Forelimb muscle (tissue), 1 donor: ENCODE measurements at places on chromosomes 5 and 9. TPM values are rescaled to one million over a fixed set of nuclear protein-coding genes. Genes with fewer than 3 reads are reported as not detected.
A peak's percentile ranks its signal among the peaks of the same experiment; 100 is the strongest.

GRCh38 chr5:59506285-59506877 lies 387.1 kb downstream of the PDE4D start:
- DNase-seq: no peak

SEMA4D gene
- 21.1 TPM for polyA plus RNA-seq

GRCh38 chr5:44983006-44983405 lies 174.3 kb downstream of the MRPS30 start:
- DNase-seq: no peak

- no peak for DNase-seq
Observed at GRCh38 chr5:105554568-105555169, 1992.1 kb upstream of the NUDT12 start.

- DNase-seq: no peak
Observed at GRCh38 chr5:134538296-134538695, 12.8 kb downstream of the JADE2 start.

GRCh38 chr5:10233011-10233410 lies 16.7 kb downstream of the ATPSCKMT start:
- no peak for DNase-seq

DNA sequence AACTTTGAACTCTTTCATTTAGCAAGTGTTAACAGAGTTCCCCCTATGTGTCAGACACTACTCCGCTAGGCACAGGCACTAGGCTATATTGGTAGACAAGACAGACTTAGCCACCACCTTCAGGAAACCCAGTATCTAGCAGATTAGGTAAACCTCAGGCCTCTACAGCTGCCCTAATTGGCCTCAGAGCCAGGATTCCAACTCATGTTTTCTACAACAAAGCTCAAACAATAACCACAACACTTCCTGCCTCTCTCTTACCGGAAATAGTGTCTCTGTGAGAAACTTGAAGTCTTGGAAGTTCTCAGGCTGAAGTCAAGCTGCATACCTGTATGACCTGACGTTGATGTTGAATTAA lies 116.6 kb upstream of the SLC44A1 start:
- no peak for DNase-seq

DNA sequence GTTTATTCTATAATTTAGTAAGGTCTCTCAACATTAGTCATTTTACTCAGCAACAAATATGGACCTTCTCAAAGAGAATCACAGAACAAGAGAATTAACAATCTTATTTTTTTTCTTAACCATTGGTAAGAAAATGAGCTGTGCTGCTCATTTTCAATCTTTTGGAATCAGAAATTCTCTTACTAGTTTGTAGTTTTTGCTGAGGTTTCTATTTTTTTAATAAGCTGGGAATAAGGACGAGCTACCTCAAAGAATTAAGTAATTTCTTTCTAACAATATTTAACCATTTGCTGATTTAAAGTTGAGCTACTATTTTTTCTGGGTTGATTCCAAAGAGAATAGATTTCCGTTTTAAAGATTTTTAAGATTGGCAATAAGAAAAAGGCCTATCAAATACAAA lies 44.2 kb downstream of the PLGRKT start:
- DNase-seq: no peak

GRCh38 chr5:81006947-81007636 lies 46.9 kb downstream of the RASGRF2 start:
- DNase-seq: no peak

GRCh38 chr9:94173632-94174031 lies 85.5 kb upstream of the ZNF169 start:
- no peak for DNase-seq

- DNase-seq: no peak
Observed at GRCh38 chr5:132458651-132459030, 31.9 kb downstream of the IRF1 start.

DNA sequence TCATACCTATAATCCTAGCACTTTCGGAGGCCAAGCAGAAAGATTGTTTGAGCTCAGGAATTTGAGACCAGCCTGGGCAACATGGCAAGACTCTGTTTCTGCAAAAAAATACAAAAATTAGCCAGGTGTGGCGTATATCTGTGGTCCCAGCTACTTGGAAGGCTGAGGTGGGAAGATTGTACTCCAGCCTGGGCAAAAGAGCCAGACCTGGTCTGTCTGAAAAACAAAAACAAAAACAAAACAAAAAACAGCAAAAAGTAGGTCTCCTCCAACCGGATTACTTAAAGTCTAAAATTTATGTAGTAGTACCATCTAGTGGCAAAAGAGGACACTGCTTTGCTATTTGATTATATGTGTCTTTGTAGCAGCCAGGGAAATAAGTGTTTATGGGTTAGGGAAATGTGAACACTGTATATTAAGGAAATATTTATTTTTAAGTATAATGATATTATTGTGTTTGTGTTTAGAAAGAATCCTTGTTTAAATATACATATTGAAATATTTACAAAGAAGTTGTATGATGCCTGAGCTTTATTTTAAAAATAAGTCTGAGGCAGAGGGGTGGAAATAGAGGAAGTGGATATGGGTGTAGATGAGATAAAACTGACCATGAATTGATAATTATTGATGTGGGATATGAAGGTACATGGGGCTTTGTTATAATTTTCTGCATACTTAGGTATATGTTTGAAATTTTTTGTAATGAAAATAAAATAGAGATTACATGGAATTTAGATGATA lies 20.0 kb downstream of the APC start:
- peak; percentile 58 for DNase-seq

GRCh38 chr9:96420468-96421219 lies 2.5 kb upstream of the ZNF367 start:
- DNase-seq: no peak

GRCh38 chr9:6417186-6417585 lies 4.2 kb downstream of the UHRF2 start:
- DNase-seq: no peak

TRIM23 gene
- 19.2 TPM for polyA plus RNA-seq

NRG2 gene
- polyA plus RNA-seq: 1.5 TPM

- DNase-seq: no peak
Observed at GRCh38 chr5:90962481-90962880, 403.9 kb downstream of the ADGRV1 start.

GRCh38 chr9:70772601-70773000 lies 348.8 kb downstream of the TRPM3 start:
- no peak for DNase-seq

BNC2 gene
- 4.6 TPM for polyA plus RNA-seq

- DNase-seq: peak; percentile 59
Observed at GRCh38 chr9:69672596-69673310, 582 bp upstream of the APBA1 start.

- DNase-seq: no peak
Observed at GRCh38 chr5:181118369-181118768, 12.6 kb downstream of the OR2V1 start.
